ENCODE measurements at places on chromosomes 7 and 10.

DNA sequence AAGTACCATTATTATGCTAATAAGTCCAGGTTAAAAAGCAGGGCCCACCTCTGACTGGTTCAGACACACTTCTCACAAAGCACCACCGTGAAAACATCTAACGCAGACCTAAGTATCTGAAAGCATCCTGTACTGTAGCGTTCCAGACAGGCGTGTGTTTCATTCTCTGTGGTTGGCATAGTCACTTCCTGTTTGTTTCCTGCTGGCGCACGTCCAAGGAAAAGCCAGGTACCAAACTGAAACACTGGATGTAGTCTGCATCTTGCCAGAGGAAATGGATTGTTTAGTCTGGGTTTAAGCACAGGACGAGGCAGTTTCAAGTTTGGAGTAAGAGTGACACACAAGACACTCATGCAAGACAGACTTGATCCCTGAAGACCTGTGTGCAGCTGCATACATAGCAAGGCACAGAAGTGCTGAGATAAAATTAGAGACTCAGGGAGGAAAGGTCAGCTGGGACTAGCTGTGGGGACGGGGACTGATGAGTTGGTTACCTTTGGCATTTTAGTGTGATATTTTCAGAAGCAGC lies 23.3 kb downstream of the BPGM start:
- peak; percentile 70 for DNase-seq

DNA sequence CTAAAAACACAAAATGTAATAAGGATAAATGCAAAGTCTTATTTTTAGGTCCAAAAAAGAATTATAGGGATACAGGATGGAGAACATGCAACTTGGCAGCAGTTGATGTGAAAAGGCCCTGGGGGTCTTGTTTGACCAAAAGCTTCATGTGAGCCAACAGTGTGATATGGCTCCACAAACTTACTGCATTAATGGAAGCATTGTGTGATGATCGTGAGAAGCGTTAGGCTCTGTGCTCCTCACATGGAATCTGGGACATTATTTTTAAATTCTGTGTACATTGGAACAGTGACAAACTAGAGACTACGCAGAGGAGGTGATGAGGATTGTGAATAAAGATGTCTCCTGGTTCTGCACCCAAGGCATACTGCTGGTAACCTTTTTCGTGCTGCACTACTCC lies 39.1 kb upstream of the CALD1 start:
- no peak for DNase-seq

- DNase-seq, result no peak
These were observed 227.2 kb upstream of the KIAA1217 start for GRCh38 chr10:23981520-23982309.

DNA sequence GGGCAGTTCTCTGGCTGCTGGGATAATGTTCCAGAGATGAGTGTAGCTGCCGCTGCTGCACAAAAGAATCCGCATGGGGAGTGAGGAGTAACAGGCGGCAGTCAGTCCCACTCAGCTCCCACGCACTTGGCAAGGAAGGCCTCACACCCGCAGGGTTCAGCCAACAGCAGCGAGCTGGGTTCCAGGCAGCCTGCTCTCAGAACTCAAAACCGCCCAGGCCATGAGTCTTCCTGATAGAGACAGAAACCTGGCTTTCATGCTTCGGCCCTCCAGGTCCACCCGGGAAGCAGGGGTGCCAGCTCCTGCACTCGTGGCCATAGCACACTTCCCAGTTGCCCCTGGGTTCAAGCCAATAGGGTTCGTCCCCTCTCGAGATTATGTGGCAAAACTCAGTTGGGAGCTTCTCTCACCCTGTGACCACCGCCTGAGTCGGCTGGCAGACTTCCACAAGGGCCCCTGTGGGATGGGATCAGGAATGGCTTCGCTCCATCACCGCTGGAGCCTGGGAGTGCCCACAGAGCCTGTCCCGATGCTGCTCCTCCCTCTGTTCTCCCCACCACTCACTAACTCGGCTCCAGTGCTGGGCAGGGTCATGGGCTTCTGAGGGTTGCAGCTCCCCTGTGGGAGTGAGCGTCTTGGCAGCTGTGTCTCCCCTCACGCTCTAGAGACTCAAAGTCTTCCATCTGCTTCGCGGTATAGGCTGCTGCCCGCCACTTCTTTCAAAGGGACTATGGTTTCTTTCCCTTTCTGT lies 20.6 kb downstream of the CLRN3 start:
- DNase-seq, result no peak
